Breast epithelium (tissue), 4 donors: ENCODE measurements at places on chromosomes 13 and 19.

GRCh38 chr13:32746474-32746873 is 160.2 kb downstream of the PDS5B start:
- H3K4me1 ChIP-seq: no peaks in the 10 kb centered on the region
- no peaks in the 10 kb centered on the region for H3K27me3 ChIP-seq
- no peak overlapping the region for H3K4me3 ChIP-seq

GRCh38 chr13:42532561-42533335 is 41.2 kb upstream of the TNFSF11 start:
- H3K4me1 ChIP-seq: no peaks in the 10 kb centered on the region
- H3K36me3 ChIP-seq: no peaks in the 10 kb centered on the region
- no peak overlapping the region for H3K27ac ChIP-seq
- no peak for DNase-seq

DNA sequence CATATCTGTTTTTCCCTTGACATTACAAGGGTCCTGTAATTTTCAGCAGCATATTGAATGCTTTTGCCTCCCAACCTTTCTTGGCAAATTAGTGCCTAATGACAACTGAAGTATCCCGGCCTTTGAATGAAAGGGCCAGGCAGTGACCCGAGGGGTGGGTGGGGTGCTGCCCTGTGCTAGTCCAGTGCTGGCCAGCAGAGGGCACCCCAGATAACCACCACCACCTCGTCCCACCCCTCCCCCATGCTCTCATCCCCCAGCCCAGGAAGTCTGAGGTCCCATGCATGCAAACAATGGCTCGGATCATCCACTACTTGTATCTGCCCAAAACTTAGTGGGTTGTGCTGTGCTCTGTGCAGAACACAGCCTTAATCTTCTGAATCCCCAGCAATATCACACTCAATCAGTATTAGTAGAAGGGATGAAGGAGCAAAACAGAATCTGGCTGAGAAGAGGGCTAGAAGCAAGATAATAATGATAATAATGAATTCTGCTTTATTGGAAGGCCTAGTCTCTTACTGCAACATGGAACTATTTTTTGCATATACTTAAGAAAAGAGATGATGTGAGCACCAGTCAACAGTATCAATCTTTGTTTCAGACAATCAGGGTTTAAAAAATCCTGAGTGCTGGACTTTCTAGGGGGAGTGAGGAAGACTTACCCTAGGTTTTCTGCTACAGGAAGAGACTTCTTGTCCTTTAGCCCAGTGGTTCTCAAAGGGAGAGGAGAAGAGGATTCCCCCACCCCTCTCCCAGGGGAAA is 3.8 kb downstream of the ATP12A start:
- H3K4me1 ChIP-seq: peaks cover 3% of the 10 kb centered on the region
- no peaks in the 10 kb centered on the region for H3K27me3 ChIP-seq
- no peaks in the 10 kb centered on the region for H3K36me3 ChIP-seq
- H3K4me3 ChIP-seq: no peak overlapping the region
- H3K27ac ChIP-seq: no peak overlapping the region
- DNase-seq: no peak

DNA sequence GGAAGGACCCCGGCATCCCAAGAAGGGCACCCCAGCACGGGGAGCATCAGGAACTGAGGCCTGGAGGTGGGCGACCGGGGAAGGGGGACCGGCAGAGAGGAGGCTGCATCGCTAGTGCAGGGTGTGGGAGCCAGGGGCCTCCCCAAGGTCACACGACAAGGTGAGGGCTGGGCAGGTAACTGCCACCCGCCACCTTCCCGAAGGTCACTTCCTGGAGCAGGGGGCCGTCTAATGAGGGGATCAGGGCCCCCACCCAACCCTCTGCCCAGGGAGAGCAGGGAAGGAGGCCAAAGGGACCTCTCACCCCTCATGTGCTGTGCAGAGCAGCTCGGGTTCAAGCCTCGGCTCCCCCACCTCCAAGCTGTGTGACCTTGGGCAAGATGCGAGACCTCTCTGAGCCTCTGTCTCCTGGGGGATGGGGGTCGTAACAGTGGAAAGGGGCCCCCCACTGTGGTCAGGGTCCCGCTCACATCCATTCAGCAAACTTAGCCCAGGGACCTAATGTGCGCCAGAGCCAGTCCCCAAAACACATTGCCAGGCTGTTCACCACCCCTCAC is 6.0 kb downstream of the ZBTB7A start:
- no peaks in the 10 kb centered on the region for H3K27me3 ChIP-seq
- peak overlapping the region; percentile 97 for H3K27ac ChIP-seq
- H3K36me3 ChIP-seq: no peaks in the 10 kb centered on the region
- H3K4me3 ChIP-seq: peak overlapping the region; percentile 83
- peaks cover 46% of the 10 kb centered on the region for H3K4me1 ChIP-seq
- DNase-seq: no peak

DNA sequence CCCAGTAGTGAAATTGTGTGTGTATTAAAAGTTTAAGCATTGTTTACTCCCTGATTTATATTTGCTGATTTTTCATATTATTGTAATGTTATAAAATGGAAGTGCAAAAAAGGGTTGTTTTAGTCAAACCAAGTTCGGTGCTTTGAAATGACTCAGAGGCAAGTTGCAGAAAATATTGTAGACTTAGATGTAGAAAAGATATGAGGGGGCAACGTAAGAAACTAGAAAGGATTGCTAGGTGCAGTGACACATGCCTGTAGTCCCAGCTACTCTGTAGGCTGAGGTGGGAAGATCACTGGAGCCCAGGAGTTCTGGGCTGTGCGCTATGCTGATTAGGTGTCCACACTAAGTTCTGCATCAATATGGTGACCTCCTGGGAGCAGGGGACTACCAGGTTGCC is 16.1 kb upstream of the LPAR6 start:
- no peaks in the 10 kb centered on the region for H3K4me1 ChIP-seq
- no peak for DNase-seq
- no peak overlapping the region for H3K27ac ChIP-seq
- no peak overlapping the region for H3K4me3 ChIP-seq
- H3K36me3 ChIP-seq: no peaks in the 10 kb centered on the region
